Body of pancreas (tissue), 4 donors: ENCODE measurements at places on chromosomes 7 and 10. TPM values are rescaled to one million over a fixed set of nuclear protein-coding genes. Genes with fewer than 3 reads are reported as not detected.

GRCh38 chr10:62498271-62498670 is 124.1 kb downstream of the ZNF365 start:
- no peak for DNase-seq

- peak; percentile 15 for DNase-seq
Measured at GRCh38 chr10:52232561-52233350, 81.3 kb upstream of the DKK1 start.

GRCh38 chr10:112904000-112904399 is 46.0 kb upstream of the TCF7L2 start:
- no peak for DNase-seq

- peak; percentile 60 for DNase-seq
Measured at GRCh38 chr7:139692723-139693122, 85.1 kb downstream of the HIPK2 start.

GRCh38 chr10:98472196-98472595 is 25.5 kb upstream of the HPS1 start:
- DNase-seq, result no peak

DNA sequence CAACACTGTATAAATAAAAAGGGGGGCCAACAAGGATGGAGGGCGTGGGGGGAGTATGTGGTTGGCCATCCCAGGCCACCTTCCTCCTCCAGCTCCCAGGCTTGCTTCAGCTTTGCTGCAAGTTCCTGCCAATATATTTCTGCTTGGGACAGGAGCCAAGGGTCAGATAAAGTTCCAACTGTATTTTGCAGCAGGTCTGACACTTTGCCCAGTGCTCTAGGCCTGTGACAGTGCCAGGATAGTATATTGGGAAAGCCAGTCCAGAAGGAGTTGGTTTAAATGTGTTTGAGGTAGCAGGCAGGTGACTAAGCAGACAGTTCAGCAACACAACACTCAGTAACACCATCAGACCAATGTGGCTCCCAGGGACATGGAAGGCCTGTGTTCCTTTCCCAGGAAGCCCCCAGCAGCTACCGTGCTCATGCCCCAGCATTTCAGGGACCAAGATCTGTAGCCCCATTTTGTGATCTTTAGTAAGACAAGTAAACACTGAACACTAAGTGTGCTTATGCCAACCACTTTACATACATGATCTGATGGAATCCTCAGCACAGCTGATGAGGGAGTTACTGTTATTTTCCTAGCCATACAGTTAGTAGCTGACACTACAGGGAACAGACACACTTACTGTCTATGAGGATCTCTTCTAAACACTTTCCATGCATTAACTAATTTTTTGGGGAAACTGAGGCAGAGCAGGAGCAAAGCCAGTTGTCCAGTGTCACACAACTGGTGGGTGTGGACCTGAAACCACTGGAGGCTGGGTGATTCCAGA is 38.9 kb downstream of the DNAJB12 start:
- peak; percentile 94 for DNase-seq

- no peak for DNase-seq
Measured at GRCh38 chr7:45695249-45695995, 121.3 kb downstream of the ADCY1 start.

DNA sequence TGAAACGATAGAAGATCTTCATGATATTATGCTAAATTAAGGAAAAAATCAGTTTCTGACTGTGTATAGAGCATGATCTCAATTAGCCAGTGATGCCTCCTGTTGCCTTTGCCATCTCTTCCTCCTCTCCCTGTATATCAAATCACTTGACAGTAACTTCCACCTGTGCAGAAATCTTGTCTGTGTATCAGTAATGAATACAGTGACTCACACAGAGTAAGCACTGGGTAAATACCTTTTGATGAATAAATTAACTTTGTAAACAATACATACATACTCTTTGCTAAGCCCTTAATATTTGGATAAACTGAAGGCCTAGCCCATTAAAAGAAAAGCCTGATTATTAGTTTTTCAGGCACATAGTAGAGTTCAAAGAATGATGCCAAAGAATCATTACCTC is 610.6 kb upstream of the NRP1 start:
- no peak for DNase-seq

GRCh38 chr10:4006051-4006450 is 221.0 kb upstream of the KLF6 start:
- DNase-seq, result no peak

GRCh38 chr7:117184367-117184766 is 138.5 kb downstream of the WNT2 start:
- DNase-seq, result no peak

GRCh38 chr7:107948645-107949442 is 54.1 kb downstream of the LAMB1 start:
- no peak for DNase-seq

DNA sequence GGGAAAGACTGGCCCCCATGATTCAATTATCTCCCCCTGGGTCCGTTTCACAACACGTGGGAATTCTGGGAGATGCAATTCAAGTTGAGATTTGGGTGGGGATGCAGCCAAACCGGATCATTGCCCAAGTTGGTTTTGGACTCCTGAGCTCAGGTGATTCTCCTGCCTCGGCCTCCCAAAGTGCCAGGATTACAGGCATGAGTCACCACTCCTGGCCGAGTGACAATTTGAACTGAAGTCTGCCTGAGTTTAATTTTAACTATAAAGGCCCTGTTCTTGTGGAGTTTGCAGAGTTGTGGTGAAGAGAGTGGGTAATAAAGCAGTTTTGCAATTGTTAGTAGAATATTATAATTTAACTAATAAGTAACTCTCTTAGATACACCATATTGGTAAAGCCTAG is 78.3 kb downstream of the GALNT17 start:
- peak; percentile 46 for DNase-seq

DNA sequence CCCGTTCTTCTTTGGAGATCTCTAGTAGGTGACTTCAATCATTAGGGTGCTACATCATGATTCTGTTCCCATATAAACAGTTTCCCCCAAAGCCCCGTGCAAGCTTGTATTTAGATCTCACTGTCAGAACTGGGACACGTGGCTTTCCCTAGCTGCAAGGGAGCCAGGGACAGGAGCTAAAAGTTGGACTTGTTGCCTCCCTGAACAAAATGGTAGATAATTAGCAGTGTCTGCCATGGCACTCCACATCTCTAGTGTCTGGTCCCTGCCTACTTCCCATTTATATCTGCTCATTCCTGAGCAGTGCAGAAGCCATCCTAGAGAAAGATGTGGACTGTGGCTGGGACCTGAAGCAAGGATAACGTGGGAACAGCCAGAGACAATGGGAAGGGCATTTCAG is 76.6 kb upstream of the FGFR2 start:
- DNase-seq, result no peak

DNA sequence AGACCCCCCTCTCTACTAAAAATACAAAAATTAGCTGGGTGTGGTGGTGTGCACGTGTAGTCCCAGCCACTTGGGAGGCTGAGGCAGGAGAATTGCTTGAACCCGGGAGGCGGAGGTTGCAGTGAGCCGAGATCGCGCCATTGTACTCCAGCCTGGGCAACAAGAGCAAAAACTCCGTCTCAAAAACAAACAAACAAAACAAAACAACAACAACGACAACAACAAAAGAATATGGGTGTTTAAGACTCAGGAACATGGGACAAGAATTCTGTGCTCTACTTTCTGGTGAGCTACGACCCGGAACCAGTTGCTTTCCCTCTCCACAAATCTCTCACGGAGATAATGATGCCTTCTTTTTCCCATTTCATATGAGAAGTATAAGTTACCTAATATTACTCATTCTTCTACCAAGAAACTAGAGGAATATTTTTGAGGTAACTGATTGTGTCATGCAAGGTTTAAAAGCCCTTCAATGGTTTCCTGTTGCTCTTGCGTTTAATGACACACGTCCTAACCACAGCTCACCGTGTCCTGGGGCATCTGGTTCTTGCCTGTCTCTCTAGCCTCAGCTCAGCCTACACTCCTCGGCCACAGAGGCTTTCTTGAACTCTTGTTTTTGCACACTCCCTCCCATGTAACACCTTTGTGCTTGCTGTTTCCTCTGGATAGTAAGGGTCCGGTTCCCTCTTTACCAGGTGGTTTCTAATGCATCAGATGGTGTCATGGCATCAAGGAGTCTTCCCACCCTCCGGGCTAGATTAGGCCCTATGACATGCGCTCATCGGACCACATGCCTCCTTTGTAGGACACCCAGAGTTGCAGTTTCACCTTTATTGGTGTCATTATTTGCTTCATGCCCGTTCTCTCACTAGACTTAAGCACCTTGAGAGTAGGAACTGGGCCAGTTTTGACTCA is 67.5 kb downstream of the PFKFB3 start:
- peak; percentile 48 for DNase-seq

GRCh38 chr7:158655931-158656441 is 48.6 kb downstream of the NCAPG2 start:
- DNase-seq, result no peak

- DNase-seq, result no peak
Measured at GRCh38 chr7:139718859-139719258, 58.9 kb downstream of the HIPK2 start.

GRCh38 chr7:39414224-39415035 is 151.8 kb upstream of the YAE1 start:
- DNase-seq, result peak; percentile 16

DNA sequence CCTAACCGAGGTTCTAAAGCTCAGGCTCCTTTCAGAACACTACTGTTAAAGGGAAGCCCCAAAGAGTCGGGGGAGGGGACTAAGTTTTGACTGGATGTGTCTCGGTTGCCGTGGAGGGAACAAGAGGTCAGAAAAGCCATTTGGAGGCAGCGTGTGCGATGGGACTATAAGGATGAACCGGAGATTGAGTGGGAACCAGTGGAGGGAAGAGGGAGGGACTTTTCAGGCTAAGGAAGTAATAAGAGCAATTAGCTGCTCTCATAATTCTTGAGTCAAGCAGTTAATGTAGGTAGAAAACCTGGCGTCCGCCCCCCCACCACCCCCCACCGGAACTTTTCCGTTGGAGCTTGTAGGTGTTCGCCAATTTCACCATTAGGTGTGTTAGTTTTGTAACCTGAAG is 491 bp upstream of the AKAP9 start:
- DNase-seq, result peak; percentile 28

GRCh38 chr7:54995166-54995565 is 23.7 kb upstream of the EGFR start:
- DNase-seq, result no peak

Gene CRHR2
- total RNA-seq, result 4.7 TPM

Gene SFTPA1
- total RNA-seq, result 0.26 TPM

Gene PNLIPRP3
- total RNA-seq, result not detected

Gene LIPF
- total RNA-seq, result not detected

Gene CYP3A7
- total RNA-seq, result not detected

Gene ITGB8
- total RNA-seq, result 38.6 TPM

Gene MSMB
- total RNA-seq, result not detected

Gene LRRC18
- total RNA-seq, result not detected

Gene ANKRD2
- total RNA-seq, result not detected

Gene COL26A1
- 0.78 TPM for total RNA-seq

Gene ATG9B
- not detected for total RNA-seq

Gene ELAPOR2
- total RNA-seq, result 15.5 TPM
